ENCODE measurements at places on chromosomes 1 and 21. TPM values are rescaled to one million over a fixed set of nuclear protein-coding genes. Genes with fewer than 3 reads are reported as not detected.

DNA sequence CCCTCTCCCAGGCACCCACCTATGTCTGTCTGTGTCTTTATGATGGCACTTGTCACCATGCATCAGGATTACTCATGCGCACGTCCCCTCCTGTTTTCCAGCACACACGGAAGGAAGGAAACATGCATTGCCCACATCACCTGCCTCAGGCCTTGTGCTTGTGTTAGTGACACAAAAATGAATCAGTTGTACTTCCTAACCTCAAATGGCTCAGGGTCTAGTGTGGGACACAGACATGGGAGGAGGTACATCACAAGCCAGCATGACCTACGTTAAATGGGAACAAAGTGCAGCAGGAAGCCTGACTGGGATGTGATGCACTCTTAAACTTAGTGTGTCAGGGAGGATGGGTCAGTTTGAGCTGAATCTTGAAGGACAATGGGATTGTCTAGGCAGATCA, 126.7 kb downstream of the TRABD2B start:
- H3K27ac ChIP-seq: no peak overlapping the region
- peaks cover 32% of the 10 kb centered on the region for H3K36me3 ChIP-seq
- DNase-seq: no peak
- peaks cover 8% of the 10 kb centered on the region for H3K4me1 ChIP-seq

- no peaks in the 10 kb centered on the region for H3K36me3 ChIP-seq
- H3K27me3 ChIP-seq: no peaks in the 10 kb centered on the region
- H3K4me3 ChIP-seq: no peak overlapping the region
- no peak for DNase-seq
- H3K4me1 ChIP-seq: no peaks in the 10 kb centered on the region
- no peak overlapping the region for H3K27ac ChIP-seq
These were observed 239.4 kb upstream of the ST6GALNAC5 start for GRCh38 chr1:76627901-76628300.

JAM2 gene
- 0.48 TPM for total RNA-seq

GBP1 gene
- not detected for total RNA-seq

TPTE gene
- not detected for total RNA-seq

- no peak overlapping the region for H3K27ac ChIP-seq
- H3K36me3 ChIP-seq: no peaks in the 10 kb centered on the region
- peak; percentile 55 for DNase-seq
These were observed 24.0 kb downstream of the ELAPOR1 start for GRCh38 chr1:109137958-109138357.

GRCh38 chr1:186413319-186413718, 37.7 kb downstream of the ODR4 start:
- H3K36me3 ChIP-seq: peaks cover 60% of the 10 kb centered on the region
- no peak overlapping the region for H3K27ac ChIP-seq
- no peaks in the 10 kb centered on the region for H3K4me1 ChIP-seq
- no peak for DNase-seq
- no peaks in the 10 kb centered on the region for H3K27me3 ChIP-seq
- no peak overlapping the region for H3K4me3 ChIP-seq

- H3K27me3 ChIP-seq: no peaks in the 10 kb centered on the region
- DNase-seq: no peak
- H3K36me3 ChIP-seq: no peaks in the 10 kb centered on the region
- no peak overlapping the region for H3K4me3 ChIP-seq
- no peaks in the 10 kb centered on the region for H3K4me1 ChIP-seq
- H3K27ac ChIP-seq: no peak overlapping the region
These were observed 79.2 kb downstream of the TYW3 start for GRCh38 chr1:74812180-74812541.

DNA sequence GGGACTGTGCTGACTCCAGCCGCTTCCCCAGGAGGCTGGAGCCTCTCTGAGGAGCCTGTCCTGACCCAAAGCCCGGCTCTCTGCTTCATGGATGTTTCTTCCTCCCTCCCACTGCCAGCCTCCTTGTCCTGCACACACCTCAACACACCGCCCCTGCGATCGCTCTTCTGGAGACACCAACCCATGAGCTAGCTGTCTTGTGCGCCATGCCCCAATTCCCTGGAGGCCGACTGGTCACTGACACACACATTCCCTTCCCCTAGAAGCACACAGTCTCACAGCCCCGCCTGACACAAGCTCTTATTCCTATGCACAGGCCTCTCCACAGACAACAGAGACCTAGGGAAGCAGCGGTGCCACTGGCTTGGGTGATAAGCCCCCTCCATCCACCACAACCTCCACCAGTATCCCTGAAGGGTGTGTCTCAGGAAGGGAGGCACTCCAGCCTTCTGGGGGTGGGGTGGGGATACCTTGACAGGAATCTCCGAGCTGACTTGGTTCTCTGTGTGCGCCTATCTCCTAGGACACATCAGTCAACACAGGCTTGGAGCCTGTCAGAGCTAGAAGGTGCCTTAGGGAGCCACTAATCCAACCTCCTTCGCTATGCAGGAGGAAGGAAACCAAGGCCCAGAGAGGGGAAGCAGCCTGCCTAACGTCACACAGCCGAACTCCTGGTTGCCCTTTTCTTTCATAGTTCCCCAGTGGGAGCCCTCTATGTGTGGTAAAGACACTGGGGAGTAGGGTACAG, 31.1 kb downstream of the AHDC1 start:
- peaks cover 52% of the 10 kb centered on the region for H3K4me1 ChIP-seq
- DNase-seq: peak; percentile 72
- H3K27me3 ChIP-seq: no peaks in the 10 kb centered on the region
- no peaks in the 10 kb centered on the region for H3K36me3 ChIP-seq

GRCh38 chr1:183804916-183805841, at the start of gene RGL1:
Gene RGL1, plus strand, starts transcription at chr1:183805120. Its CDS starts 178 bp downstream, at chr1:183805298.
- peak within 1 kb of the TSS; percentile 91 for H3K4me3 ChIP-seq
- peaks cover 62% of the 10 kb centered on the region for H3K27me3 ChIP-seq
- no peaks in the 10 kb centered on the region for H3K4me1 ChIP-seq
- no peaks in the 10 kb centered on the region for H3K36me3 ChIP-seq
- DNase-seq: peak; percentile 75

- H3K36me3 ChIP-seq: no peaks in the 10 kb centered on the region
- H3K27me3 ChIP-seq: no peaks in the 10 kb centered on the region
- no peak for DNase-seq
- H3K4me3 ChIP-seq: no peak overlapping the region
- H3K4me1 ChIP-seq: no peaks in the 10 kb centered on the region
- H3K27ac ChIP-seq: no peak overlapping the region
These were observed 289.6 kb upstream of the ST6GALNAC5 start for GRCh38 chr1:76577525-76578185.

- no peak overlapping the region for H3K4me3 ChIP-seq
- H3K4me1 ChIP-seq: no peaks in the 10 kb centered on the region
- DNase-seq: no peak
These were observed 102.4 kb upstream of the ZNF281 start for GRCh38 chr1:200512191-200512590.

DNA sequence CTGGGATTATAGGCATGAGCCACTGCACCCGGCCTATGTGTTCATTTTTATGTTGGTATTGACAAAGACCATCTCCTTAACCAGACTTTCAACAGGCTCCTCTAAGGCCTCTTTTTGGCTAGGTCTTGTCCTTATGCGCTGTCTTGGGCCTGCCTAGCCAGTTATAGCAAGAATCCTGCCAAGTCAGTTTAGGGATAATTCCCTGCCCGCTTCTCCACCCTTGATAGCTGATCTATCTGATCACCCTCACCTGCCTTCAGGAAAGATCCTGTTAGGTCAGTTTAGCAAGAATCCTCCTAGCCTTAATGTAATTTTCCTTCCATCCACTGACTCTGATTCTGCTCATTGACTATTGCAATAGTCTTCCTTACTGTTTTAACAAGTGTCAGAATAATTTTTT, 2.4 kb upstream of the B4GALT3 start:
- no peaks in the 10 kb centered on the region for H3K27me3 ChIP-seq
- no peak overlapping the region for H3K27ac ChIP-seq
- H3K4me1 ChIP-seq: peaks cover 4% of the 10 kb centered on the region
- no peak overlapping the region for H3K4me3 ChIP-seq

- H3K36me3 ChIP-seq: peaks cover 16% of the 10 kb centered on the region
- no peak overlapping the region for H3K27ac ChIP-seq
- H3K4me3 ChIP-seq: peak overlapping the region; percentile 41
- H3K27me3 ChIP-seq: no peaks in the 10 kb centered on the region
- peaks cover 7% of the 10 kb centered on the region for H3K4me1 ChIP-seq
These were observed 2.2 kb downstream of the SCYL3 start for GRCh38 chr1:169891539-169891885.

RNU1-3 gene
- total RNA-seq: 2,322 TPM

DNA sequence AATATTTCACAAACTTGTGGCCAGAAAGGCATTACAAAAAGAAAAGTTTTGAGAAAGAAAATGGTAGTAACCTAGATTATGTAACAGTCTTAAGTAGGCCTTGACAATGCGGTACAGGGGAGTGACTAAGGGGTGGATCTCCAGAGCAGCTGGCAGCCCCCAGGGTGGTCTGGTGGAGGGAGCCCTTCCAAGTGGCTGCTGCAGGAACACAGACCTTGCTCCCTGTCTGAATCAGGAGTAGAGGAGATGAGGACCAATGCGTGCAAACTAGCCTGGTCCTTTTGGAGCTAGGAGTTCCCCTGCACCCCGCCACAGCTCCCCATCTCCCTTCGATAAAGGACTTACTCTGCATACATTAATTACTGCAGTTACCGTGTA, 189.0 kb downstream of the NFIA start:
- no peaks in the 10 kb centered on the region for H3K27me3 ChIP-seq
- no peak overlapping the region for H3K27ac ChIP-seq
- peaks cover 2% of the 10 kb centered on the region for H3K4me1 ChIP-seq
- H3K36me3 ChIP-seq: no peaks in the 10 kb centered on the region
- no peak overlapping the region for H3K4me3 ChIP-seq
- no peak for DNase-seq

DNA sequence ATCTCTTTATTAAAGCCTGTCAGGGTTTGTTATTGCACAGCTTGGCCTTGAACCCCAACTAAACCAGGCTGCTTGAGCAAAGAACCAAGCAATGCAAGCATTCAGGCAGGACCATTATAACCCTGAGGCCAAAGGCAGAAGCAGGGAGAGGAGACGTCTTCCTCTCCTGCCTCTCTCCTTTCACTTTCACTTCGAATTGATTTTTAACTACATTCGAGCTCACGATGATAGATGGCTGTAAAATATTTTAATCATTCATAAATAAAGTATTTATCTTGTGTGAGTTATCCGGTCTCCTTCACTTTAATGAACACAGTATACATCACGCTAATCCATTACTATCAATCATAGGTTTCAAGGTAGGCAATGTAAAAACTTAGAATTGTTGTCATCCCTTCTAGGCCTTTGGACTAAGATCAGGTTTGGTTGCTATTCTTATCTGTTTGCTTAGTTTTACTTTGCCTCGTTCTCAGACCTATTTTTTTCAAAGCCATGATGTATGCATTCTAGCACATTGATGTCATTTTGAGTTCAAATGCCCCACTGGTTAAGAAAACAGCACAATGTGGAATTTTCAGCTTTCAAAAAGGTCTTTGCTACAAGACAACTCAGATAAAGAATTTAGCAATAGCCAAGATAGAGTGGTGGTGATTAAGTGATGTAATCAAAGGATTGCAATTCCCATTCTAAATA, 480.2 kb upstream of the RUNX1 start:
- H3K4me3 ChIP-seq: no peak overlapping the region
- H3K4me1 ChIP-seq: peaks cover 12% of the 10 kb centered on the region
- no peak overlapping the region for H3K27ac ChIP-seq
- no peaks in the 10 kb centered on the region for H3K36me3 ChIP-seq
- peaks cover 23% of the 10 kb centered on the region for H3K27me3 ChIP-seq

C4BPA gene
- not detected for total RNA-seq

DNA sequence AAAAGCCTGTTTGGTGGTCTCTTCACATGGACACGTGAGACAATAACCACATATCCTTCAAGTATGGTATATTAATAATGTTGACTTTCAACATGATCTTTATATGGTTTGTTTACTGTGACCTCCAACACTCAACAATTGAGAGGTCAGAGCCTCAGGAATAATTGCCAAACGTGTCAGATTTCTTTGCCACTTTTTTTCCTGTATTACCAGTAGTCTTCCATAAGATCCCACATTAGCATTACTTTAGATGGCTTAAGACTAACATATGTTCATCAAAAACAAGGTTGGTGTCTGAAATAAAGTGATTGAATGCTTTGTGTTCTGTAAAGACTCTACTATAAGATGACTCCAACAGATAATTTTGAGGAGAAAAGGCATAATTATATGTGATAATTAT, 118.7 kb upstream of the F3 start:
- H3K27ac ChIP-seq: no peak overlapping the region
- H3K4me3 ChIP-seq: no peak overlapping the region
- DNase-seq: no peak
- peaks cover 34% of the 10 kb centered on the region for H3K4me1 ChIP-seq

GRCh38 chr1:27149084-27149761, 5.7 kb downstream of the SLC9A1 start:
- peaks cover 12% of the 10 kb centered on the region for H3K36me3 ChIP-seq
- no peaks in the 10 kb centered on the region for H3K27me3 ChIP-seq

GRCh38 chr1:223008808-223009207, 134.2 kb downstream of the TLR5 start:
- H3K4me3 ChIP-seq: no peak overlapping the region
- no peak for DNase-seq
- no peak overlapping the region for H3K27ac ChIP-seq
- peaks cover 9% of the 10 kb centered on the region for H3K36me3 ChIP-seq

GRCh38 chr21:15211491-15212133, 146.8 kb upstream of the NRIP1 start:
- H3K4me3 ChIP-seq: no peak overlapping the region
- no peak for DNase-seq
- H3K4me1 ChIP-seq: no peaks in the 10 kb centered on the region
- H3K36me3 ChIP-seq: no peaks in the 10 kb centered on the region
- no peak overlapping the region for H3K27ac ChIP-seq
- H3K27me3 ChIP-seq: no peaks in the 10 kb centered on the region

- no peaks in the 10 kb centered on the region for H3K27me3 ChIP-seq
- H3K36me3 ChIP-seq: no peaks in the 10 kb centered on the region
- no peak overlapping the region for H3K4me3 ChIP-seq
- no peak overlapping the region for H3K27ac ChIP-seq
- DNase-seq: no peak
These were observed 222.3 kb downstream of the TPR start for GRCh38 chr1:186152620-186153239.

Measured in endodermal cell (in vitro differentiated cells).